Breast epithelium (tissue), 4 donors: ENCODE measurements at places on chromosomes 4 and X. TPM values are rescaled to one million over a fixed set of nuclear protein-coding genes. Genes with fewer than 3 reads are reported as not detected.

ZNF81 gene
- total RNA-seq: 11.1 TPM

PABPC4L gene
- total RNA-seq: 1.2 TPM

- no peaks in the 10 kb centered on the region for H3K36me3 ChIP-seq
- no peaks in the 10 kb centered on the region for H3K27me3 ChIP-seq
- H3K4me3 ChIP-seq: no peak overlapping the region
- no peaks in the 10 kb centered on the region for H3K4me1 ChIP-seq
Measured at GRCh38 chrX:1609311-1609710, 5.5 kb upstream of the ASMT start.

DNA sequence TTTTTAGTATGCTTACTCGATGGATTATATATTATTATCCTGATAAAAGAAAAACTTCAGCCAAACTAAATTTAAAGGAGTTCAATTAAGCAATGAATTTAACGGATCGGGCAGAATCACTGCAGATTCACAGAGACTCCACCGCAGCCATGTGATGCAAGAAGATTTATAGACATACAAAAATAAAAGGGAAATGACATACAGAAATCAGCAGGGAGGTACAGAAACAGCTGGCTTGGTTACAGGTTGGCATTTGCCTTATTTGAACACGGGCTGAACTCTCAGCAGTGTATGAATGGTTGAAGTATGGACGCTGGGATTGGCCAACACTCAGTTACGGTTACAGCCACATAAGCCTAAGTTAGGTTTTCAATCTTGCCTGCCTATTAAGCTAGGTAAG lies 35.4 kb upstream of the DHRSX start:
- no peaks in the 10 kb centered on the region for H3K4me1 ChIP-seq
- no peak for DNase-seq
- H3K27me3 ChIP-seq: no peaks in the 10 kb centered on the region
- no peaks in the 10 kb centered on the region for H3K36me3 ChIP-seq
- no peak overlapping the region for H3K27ac ChIP-seq

DNA sequence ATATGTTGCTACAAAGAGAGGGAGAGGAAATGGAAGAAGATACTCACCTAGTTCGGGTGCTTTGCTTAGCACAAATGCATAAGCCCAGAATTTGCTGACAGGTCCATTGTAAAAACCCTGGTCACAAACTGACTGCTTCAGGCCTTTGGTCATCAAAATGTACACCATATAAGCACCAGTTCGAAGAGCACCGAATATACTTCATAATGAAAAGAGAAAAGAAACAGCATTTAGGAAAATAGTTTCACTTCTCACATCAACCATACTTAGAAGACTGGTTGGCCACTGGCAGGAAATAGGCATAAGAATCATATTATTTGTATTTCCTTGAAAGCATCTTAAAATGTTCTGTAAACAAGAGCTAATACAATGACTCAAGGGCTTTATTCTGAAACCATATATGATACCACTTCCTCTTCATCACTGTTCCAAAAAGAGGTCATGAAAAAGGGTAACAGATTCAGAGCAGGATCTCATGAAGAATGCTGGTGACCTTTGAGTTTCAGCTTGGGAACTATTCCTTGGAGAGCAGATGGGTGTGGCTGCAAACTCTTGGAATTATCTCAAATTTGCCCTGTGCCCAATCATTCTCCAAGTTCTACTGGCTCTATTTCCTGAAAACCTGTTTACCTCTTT lies 138.7 kb downstream of the ELOVL6 start:
- no peaks in the 10 kb centered on the region for H3K4me1 ChIP-seq
- H3K27me3 ChIP-seq: no peaks in the 10 kb centered on the region
- H3K36me3 ChIP-seq: no peaks in the 10 kb centered on the region
- no peak for DNase-seq
- no peak overlapping the region for H3K4me3 ChIP-seq

GRCh38 chr4:67459164-67459563 lies 86.1 kb downstream of the CENPC start:
- no peaks in the 10 kb centered on the region for H3K27me3 ChIP-seq
- no peaks in the 10 kb centered on the region for H3K36me3 ChIP-seq
- DNase-seq: no peak
- H3K4me3 ChIP-seq: no peak overlapping the region
- no peaks in the 10 kb centered on the region for H3K4me1 ChIP-seq
